COLO829 (cell line): ENCODE measurements at places on chromosomes 2 and 18.
A peak's percentile ranks its signal among the peaks of the same experiment; 100 is the strongest.

GRCh38 chr2:122166820-122167219 lies 411.4 kb downstream of the TSN start:
- DNase-seq: no peak

GRCh38 chr2:234243871-234244565 lies 193.5 kb downstream of the SPP2 start:
- no peak for DNase-seq

DNA sequence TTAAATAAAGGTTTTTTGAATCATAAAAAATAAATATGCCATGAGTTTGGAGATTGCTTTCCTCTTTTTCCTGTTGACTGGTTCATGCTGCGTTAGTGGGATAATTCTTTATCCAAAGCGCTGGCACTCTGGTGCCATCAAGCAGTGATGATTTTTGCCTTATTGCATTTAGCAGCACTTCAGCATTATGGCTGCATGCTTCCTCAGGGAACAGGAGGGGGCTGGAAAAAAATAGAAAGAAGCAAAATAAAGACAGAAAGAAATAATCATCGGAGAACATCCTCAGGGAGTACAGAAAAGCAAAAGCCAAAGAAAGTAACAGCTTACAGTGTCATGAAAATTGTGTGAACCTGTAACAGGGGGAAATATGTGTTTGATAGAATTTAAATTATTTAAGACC lies 1408.2 kb upstream of the PIK3C3 start:
- no peak for DNase-seq

GRCh38 chr2:48169141-48169592 lies 262.9 kb upstream of the FBXO11 start:
- no peak for DNase-seq

GRCh38 chr2:168639018-168639417 lies 163.4 kb upstream of the NOSTRIN start:
- DNase-seq: no peak

DNA sequence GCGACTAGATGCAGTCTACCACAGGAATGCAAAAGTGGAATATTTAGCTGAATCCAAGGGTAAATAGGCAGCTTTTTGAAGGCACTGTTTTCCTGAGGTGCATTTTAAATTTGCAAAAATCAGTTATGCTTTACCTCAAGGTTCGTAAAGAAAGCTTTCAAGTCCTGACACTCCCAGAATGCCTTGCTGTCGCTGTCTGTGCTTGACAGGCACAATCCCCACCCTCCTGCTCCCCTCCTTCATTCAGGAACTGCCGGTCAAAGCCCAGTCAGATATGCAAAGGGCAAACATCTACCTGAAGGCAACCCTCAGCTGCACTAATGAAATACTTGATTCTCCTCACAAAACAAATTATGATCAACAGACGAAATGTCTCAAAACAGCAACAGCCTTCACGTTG lies 97.4 kb upstream of the DDX18 start:
- no peak for DNase-seq

DNA sequence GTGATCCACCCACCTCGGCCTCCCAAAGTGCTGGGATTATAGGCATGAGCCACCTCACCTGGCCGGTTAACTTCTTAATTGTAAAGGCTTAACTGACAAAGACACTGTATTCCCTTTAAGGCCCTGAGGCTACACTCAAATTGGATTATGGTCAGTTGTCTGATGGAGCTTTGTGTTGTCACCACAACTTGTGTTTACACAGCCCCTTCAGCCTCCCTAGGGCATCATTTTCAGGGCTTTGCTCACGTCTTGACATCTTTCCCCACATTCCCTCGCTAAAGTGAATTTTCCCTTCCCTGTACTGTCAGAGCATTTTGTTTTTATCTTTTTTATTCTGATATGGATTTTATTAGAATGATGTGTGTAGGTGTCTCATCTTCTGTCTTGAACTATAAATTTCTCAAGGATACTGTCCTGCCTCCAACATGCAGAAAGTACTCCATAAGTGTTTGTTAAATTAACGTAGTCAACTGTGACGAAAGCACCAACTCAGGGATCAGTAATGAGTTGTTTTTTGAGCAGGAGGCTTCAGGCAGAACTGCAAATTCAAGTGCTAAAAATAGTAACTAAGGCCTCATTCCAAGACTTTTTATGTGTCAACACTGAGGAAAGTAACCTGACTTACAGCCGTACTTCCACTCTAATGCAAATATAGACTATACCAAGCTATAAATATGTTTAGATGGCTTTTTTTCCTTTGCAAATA lies 77.1 kb upstream of the NARS1 start:
- no peak for DNase-seq

DNA sequence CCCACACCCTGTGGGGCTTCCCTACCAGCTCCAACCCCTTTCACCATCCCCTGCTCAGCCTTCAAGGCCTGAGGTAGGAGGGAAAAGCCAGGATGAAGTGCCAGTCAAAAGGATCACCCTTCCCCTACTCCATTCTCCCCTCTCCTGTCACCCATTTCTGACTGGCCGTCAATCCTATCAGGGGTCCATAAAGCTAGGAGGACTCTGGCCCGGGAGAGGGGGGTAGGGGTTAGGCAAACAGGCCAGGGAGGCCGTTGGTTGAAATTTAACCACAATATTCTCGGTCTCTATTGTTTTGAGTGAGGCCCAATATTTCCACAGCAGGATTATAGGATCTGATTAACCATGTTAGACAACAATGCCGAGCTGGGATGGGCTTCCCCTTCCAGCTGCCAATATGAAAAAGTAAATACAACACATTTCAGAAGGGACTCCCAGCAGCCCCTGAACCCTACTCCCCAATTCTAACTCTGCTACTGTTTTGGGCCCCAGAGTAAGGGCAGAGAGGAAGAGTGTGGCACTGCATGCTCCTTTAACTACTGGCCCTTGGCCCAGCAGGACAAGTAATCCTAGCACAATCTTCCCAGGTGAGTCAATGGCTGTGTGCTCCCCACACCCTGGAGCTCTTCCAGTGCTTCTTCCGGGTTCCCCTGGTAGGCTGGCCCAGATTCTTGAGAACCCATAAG lies 10.6 kb upstream of the IHH start:
- DNase-seq: no peak

- no peak for DNase-seq
Measured at GRCh38 chr2:126750506-126750905, 94.5 kb downstream of the GYPC start.

DNA sequence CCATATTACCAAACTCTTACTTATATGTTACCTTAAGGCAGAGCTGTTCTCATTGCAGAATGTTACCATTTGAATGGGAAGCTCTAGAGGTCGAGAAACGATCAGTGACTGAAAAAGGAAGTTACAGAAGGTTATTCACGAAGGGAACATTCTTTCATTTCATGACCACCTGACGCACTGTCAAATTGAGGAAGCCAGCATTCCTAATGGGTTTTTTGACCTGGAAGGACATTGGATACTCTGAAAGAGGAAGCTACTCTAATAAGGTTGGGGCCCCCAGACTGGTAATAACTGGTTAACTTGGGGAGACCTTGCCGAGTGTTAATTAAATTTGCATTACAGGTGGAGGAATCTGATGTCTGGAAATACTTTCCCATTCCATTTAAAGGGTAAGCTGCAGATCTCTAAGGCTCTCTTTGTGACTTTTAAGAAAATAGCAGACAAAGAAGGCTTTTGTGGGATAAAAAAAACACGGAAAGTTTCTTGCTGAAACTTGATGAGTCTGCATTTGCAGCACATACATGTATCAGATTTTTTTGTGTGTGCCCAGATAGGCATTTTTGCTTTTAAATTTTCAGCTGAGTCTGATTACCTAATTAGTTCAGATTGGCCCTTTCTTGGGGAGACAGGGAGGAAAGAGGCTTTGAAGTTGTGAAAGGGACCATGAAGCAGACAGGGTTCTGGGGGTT lies 137.1 kb downstream of the LTBP1 start:
- DNase-seq: peak; percentile 58

DNA sequence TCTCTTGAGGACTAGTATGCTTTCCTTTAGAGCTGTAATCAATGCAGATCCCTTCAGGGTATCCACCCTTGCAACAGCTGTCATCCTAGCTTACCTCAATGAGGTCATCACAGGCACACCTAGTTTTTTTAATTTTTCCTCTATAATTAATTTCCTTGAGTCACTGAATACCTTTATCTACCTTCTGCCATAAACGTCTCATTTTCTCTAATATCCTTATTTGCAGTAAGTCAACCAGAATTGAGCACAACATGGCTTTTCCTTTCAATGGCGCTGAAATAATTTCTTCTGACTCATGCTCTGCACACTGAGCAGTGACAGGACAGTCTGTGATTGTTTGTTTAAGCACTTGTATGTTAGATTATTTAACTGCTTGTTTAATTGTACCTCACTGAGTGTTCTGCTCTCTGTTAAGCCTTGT lies 49.4 kb downstream of the ETAA1 start:
- no peak for DNase-seq

GRCh38 chr2:144213797-144214196 lies 306.1 kb downstream of the ZEB2 start:
- no peak for DNase-seq

DNA sequence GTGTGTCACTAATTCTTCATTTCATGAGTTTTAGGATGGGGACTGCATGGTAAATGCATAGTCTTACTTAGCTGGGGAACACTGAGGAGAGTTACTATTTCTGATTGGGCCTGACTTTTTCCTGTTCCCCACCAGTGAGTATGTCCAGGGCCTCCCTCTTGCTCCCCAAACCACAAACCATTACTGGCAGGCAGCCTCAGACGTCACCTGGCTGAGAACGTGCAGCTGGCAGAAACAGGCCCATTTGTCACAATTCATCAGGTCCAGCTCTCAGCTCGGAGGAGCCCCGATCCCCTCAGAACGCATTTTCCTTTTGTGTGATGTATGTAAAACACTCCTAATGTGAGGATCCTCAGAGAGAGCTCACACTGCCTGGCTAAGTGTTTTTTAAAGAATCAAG lies 71.7 kb upstream of the SIX3 start:
- no peak for DNase-seq

DNA sequence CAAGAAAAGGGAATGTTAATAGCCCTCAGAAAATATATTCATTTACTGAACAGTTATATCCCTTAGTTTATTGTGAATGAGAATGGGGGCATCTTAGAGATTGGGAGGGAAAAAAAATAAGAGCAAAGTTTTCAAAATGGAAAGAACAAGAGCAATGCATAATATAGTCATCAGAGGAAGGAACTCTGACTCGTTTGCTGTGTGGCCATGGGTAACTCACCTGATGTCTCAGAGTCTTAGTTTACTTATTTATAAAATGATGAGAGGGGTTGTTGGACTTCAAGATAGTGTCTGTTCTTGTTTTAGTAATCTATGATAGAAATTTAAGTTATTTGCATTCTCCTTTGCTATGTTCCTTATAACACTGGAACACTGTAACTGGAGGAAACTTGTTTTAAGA lies 70.7 kb downstream of the EML4 start:
- DNase-seq: no peak
